ENCODE measurements at places on chromosomes 3 and 15.
A peak's percentile ranks its signal among the peaks of the same experiment; 100 is the strongest.

DNA sequence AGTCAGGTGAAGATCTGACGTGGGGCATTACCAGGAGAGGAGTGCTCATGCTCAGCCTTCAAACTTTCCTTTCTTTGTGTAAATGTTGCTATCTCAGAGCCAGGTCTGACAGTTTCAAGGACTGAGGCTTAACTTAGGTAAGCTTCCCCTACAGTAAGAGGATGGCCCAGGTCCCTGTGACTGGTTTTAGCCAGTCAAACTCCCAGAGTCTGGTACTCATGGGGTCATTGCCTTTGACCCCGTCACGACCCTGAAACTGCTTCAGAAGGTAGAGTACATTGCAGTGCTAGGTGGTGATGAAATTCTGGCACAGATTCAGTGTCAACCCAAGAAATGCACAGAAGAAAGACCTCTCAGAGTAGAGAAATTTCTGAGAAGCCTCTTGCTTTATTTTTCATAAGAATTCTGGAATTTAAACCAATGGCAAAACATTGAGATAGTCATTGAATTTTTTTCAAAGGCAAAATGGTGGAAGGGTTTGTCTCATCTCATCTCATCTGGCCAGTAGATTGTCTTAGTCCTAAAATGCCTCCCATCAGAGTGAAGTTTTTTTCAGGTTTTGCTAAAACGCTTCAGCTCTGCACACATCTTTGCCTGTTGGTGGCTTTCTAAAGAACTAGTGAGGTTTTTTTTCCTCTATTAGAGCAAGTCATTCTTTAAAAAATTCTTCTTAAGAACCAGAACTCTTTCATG is 23.1 kb downstream of the ZBTB38 start:
- DNase-seq: no peak

- peak; percentile 3 for DNase-seq
Observed at GRCh38 chr3:134072881-134073582, 43.3 kb upstream of the SLCO2A1 start.

GRCh38 chr3:135869439-135870105 is 96.0 kb upstream of the PPP2R3A start:
- DNase-seq: no peak

DNA sequence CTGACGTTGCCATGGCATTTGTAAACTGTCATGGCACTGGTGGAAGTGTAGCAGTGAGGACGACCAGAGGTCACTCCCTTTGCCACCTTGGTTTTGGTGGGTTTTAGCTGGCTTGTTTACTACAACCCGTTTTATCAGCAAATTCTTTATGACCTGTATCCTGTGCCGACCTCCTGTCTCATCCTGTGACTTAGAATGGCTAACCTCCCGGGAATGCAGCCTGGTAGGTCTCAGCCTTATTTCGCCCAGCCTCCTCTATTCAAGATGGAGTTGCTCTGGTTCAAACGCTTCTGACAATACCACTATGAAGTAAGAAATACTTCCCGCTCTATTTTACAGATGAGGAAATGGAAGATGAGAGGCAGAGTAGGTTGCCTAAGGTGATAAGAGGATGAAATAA is 16.6 kb downstream of the PAQR9 start:
- DNase-seq: no peak

DNA sequence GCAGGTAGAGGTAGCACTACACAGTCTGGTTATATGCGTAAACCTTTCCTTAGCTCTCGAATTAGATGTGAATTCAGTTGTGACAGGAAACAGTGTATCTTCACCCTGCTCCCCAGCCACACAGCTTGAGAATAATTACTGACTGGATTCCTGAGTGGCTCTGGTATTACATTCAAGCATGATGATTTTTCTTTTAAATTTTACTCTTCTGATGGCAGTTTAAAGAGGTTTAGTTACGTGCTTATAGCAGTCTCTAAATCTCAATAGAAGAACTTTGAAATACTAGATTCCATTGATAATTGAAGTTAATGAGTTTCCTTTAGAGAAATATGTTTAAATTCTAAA is 98.8 kb downstream of the FNDC3B start:
- no peak for DNase-seq

- no peak for DNase-seq
Observed at GRCh38 chr15:89496155-89497098, at the start of gene RHCG. RHCG (minus strand) TSS chr15:89496583; CDS start chr15:89496544, 39 bp downstream.

DNA sequence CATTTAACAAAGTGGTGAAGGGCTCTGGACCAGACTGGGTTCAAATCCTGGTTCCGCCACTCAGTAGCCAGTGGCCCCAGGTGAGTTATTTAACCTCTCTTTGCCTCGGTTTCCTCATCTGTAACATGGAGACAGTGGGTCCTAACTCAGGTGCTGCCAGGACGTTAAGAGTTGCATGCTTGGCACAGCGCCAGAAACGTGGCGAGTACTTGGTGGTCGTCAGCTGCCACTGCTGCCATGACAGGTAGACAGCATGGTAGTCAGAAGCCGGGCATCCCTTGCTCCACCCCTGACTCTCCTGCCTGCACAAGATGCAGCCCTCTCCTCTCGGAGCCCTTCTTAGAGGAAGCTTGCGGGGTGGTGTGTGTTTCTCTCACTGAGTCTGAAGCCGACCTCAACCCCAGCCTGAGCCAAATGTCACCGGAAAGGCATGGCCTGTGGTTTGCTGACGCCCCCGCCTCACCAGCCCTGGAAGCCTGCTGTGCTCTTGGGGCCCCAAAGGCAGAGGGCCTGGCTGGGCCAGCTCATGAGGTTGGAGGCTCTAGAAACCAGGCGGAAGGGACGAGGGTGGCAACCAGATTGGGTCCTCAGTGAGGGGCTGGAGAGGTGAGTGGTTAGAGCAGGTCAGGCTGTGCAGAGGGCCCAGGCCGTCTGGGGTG is 160.8 kb upstream of the TLE3 start:
- DNase-seq: no peak

DNA sequence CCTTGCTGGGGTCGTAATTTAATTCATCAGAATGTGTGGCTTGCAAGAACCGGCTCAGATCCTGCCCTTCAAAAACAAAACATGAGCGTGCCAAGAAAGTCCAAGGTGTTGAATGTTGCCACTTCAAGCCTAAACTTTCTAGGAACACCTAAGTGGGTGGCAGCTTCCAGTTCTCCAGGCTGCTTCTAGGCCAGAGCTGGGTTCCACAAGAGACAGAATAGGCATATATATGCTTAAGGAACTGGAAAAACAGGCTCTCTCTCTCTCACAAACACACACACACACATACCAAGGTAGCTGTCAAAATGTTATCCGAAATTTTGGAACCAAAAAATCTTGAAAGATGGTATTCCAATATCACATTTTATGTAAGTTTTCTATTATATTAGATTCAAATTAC is 890 bp upstream of the ADIPOQ start:
- DNase-seq: no peak

Data from breast epithelium (tissue), 4 donors.